ENCODE measurements at places on chromosomes 2 and 18.

- DNase-seq = no peak
Observed at GRCh38 chr2:191862156-191862775, 15.4 kb upstream of the CAVIN2 start.

- DNase-seq = no peak
Observed at GRCh38 chr2:85680707-85681371, 12.8 kb upstream of the SFTPB start.

DNA sequence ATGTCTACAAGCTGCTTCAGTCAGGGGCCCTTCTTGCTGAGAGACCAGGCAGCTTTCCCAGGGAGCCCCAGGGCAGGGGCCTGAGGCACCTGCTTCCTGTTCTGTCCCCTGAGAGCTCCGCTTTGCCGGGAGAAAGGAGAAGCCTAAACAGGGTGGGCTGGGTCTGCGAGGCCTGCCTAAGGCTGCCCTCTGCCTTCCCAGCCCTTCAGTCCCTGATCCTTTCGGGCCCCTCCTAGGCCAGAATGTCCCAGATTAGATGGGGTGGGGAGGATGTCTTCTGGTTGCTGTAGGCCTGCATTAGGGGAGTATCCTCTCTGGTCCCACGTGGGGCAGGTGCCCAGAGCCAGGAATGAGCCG, 72.4 kb downstream of the TGOLN2 start:
- no peak for DNase-seq

DNA sequence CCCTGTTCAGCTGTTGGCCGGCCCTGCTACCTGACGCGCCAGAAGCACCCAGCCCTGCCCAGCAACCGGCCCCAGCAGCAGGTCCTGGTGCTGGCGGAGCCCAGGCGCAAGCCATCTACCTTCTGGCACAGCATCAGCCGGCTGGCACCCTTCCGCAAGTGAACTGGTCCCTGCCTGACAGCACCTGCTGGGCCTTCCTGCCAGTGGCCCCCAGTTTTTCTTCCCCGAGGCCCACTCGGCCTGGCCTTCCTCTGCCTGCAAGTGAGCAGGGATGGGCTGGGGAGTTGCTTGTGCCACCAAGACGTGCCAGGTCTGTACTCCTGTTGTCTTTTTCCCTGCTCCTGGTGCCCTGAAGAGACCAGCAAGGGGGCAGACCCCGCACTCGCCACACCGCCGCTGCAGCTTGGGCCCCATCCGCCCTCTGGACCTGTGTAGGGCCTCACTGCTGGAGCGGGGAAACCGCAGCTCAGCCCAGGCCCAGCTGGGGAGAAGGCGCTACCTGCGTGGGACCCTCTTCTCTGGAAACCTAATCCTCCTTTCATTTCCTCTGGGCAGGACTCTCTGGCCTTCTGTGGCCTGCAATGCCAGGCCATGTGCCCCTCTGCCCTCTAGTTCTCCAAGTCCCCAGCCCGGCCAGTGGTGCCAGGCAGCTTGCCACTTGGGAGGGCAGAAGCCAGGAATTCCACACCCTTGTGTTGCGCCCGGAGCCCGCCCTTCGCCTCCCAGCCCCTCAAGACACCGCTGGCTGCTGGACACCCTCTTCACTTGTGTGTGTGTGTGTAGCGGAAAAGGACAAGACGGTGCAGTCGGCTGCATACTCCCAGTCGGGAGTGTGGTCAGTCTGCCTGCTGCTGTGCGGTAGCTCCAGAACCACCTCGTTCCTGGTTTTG, 47.0 kb downstream of the FAM168B start:
- peak; percentile 18 for DNase-seq

GRCh38 chr2:189152483-189152882, 27.1 kb downstream of the COL5A2 start:
- DNase-seq = no peak

DNA sequence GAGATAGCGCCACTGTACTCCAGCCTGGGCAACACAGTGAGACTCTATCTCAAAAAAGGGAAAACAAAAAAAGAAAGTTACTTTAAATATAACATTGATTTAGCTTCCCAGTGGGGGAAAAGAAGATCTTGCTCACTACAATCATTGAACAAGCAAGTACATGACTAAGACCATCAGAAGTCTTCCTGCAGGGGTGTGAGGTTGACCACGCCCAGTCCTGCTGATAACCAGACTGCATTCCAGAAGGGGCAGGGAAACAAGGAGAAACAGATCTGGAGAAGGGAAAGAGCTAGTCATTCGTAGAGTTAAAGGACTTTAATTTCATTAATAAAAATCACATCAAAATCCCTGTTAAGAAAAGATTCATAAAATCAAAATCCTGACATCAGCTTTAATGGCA, 77.5 kb downstream of the EPHA4 start:
- no peak for DNase-seq

GRCh38 chr2:50309503-50309902, 722.4 kb downstream of the NRXN1 start:
- no peak for DNase-seq

GRCh38 chr2:214630402-214631045, 179.0 kb downstream of the BARD1 start:
- DNase-seq = no peak

DNA sequence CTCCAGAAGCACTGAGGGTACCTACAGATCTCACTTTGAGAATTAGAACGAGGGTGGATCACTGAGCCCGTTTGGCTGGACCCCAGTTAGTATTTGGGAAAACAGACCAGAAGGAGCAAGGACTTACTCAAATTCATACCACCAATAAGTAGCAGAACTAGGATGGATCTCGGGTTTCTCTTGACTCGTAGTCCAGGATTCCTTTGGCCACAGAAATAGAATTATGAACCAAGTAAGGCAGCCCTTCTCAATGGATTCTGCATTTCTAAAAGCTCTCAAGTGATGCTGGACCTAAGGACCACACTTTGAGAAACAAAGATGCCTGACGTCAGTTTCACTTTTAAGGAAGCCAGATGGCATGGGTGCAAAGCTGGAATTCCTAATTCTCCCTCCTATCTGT, 153.0 kb downstream of the KLHL29 start:
- DNase-seq = no peak

GRCh38 chr18:67260841-67261240, 255.7 kb downstream of the DSEL start:
- no peak for DNase-seq

DNA sequence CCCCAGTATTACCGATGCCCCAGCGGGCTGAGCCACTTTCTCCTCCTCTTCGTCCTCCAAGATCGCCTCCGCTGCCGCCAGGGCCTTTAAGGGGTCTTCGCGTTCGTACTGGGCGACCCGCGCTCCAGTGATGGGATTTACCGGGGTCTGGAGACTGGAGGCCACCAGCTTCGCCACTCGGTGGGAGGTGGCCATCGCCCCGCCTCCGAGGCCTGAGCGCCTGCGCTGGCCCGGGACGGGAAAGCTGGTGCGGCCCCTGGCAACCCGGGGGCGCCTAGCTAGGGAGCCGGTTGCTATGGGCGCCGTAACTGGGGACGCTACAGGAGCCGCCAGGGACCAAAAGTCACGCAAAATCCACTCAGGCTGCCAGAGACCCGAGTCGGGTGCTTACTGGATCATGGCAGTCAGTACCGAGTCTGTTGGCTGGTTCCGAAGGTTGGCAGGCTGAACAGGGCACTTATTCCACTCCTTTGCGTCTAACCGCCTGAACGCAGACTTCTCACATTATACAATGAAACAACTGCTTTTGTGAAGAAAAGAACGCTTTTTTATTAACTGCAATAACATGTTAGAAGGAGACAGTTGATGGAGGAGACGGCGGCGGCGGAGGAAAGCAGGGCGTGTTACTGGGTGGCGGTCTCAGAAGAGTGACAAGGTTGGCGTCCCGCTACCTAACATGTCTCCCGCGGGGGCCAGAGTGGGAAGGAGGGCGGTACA, at the start of gene FAM161A:
FAM161A (minus strand) TSS at position 214 of the 717 bp plus-strand sequence; CDS start at position 195, 19 bp downstream.
- DNase-seq = peak; percentile 87

GRCh38 chr2:223297788-223298187, 245.8 kb downstream of the KCNE4 start:
- DNase-seq = no peak

- DNase-seq = no peak
Observed at GRCh38 chr2:16860627-16861026, 195.0 kb upstream of the CYRIA start.

DNA sequence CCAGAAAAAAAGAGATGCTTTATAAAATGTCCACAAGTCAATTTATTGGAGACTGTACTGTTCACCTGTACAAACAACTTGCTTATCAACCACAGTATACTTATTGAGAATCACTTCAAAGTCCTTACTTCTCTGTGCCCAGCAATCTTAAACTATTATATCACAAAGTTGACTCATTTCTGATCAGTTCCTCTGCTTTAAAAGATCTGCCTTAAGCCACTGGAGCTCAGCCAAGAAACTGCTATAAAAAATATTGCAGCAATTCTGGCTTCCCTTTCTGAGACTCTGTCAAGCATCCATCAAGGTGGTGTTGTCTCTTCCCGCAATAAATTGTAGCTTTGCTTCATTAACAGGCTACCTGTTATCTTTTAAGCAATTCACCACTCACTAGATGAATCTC, 375.2 kb upstream of the SPHKAP start:
- no peak for DNase-seq

DNA sequence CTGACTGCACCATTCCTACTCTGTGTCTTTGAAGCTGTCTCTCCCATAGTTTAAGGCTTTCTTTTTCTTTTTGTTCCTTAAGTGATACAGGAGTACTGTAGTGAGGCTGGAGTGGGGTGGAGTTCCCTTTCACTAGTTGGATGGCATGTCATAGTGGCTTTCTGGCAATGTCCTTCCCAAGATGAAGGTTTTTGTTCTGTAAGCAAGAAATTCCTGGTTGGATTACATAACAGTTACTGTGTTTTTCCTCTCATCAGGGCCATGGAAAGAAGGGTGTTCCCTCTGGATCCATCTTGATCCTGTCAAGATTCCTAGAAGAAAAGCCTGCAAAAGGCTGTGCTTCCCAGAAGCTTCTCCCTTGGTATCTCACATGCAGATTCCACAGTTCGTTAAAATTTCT, 84.2 kb downstream of the ACKR3 start:
- no peak for DNase-seq

DNA sequence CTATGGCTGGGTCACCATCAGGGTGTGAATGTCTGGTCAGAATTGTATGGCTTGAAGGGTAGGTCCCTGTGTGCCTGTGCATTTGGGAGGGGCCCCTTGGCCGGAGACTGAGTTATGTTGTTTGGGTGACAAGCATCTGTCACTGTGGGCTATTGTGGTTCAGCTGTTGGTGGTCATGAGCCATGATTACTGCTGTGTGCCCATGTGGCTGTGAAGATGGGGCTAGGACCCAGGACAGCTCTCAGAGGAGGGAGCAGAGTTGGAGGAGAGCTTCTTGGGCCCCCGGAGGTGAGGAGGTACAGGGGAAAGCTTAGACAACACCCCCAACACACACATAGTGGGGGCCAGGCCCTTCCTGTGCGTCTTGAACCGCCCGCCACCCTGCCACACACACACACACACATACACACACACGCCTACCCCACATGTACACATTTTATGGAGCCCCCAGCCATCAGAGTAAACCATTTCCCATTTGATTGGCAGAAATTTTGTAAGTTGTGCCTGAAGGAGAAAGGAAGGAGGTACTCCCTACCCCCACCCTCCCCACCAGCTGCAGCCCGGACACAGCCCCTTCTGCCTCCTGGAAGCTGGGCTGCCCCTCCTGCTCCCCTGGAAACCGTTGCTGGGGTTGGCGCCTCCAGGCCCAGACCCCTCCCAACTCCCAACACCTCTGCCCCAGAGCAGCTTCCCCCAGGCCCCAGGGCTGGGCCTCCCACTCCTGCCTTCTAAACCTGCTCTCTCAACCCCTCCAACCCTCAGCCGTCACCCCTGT, 2.0 kb downstream of the GAREM2 start:
- DNase-seq = no peak

DNA sequence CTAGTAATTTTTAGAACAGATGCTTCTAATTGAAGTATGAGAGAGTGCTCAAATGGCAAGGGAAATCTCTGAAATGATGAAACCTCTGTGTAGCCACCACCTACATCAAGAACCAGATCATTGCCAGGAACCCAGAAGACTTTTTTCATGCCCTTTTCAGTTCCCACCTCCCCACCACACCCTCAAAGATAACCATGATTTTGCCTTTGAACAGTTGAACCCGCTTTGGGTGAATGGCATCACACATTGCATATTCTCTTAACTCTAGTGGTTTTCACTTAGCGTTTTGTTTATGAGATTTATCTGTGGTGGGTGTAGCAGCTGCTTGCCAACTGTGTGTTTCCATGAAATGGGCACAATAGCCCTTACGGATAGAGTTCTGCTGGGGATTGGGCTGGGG, 142.9 kb upstream of the HDAC4 start:
- no peak for DNase-seq

GRCh38 chr2:173990970-173991819, 26.0 kb upstream of the SP3 start:
- no peak for DNase-seq
